A549 treated with dexamethasone at 1 μM for 4 hours (cell line): ENCODE measurements at places on chromosomes 5 and 9. TPM values are rescaled to one million over a fixed set of nuclear protein-coding genes. Genes with fewer than 3 reads are reported as not detected.

Gene PAM
- 20.1 to 27.9 TPM (median 23.6 TPM) in 5 replicates for total RNA-seq

Gene SLC9A3
- 1.7 to 2.3 TPM (median 2.1 TPM) in 5 replicates for total RNA-seq

Gene UCK1
- 14.3 to 22.0 TPM (median 21.5 TPM) in 5 replicates for total RNA-seq

Gene PRRX2
- 5.6 to 11.2 TPM (median 9.4 TPM) in 5 replicates for total RNA-seq

Gene SHB
- 33.3 to 43.9 TPM (median 42.0 TPM) in 5 replicates for total RNA-seq

Gene SLC6A19
- total RNA-seq, result 0.32 to 0.66 TPM (median 0.64 TPM) in 5 replicates

Gene HEMGN
- total RNA-seq, result not detected in 5 replicates

Gene TSSK1B
- not detected in 5 replicates for total RNA-seq

Gene PLCXD3
- 0.09 to 0.22 TPM (median 0.20 TPM) in 5 replicates for total RNA-seq
